CD4-positive, alpha-beta T cell treated with Interleukin-1 beta for 1 hour (primary cell): ENCODE measurements at places on chromosomes 7 and 10.

DNA sequence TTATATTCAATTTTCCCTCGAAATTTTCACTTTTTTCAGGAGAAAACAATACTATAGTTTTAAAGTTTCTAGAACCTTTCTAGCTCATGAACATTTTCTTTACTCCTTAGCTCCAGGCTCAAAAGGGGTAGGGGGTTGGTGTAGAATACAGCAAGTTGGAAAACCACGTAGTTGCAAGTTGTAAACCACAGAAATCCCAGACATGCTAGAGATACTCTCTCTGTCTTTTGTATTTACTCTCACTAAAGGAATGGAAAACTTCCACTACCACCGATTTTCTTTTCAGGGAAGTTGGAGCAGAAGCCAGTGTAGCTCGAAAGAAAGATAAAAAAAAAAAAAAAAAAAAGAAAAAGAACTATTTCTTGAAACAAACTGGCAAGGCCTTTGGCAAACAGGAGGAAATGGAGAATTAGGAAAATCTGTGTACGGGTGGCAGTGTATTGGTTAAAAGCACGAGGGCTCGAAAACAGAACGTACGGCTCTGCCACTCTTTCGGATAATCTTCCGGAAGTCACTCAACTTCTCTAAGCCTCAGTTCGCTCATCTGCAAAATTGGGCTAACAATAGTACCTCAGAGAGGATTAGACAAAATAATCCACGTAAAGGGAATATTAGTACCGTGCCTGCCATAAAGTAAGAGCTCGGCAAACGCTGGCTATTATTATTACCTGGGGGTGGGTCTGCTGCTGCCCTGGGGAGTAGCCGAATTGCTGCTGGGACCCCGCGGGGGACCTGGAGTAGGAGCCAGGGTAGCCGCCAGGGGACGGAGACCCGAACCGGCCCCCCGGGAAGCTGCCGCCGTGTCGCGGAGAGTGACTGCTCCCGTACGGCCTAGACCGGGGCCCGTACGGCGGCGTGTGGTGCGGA lies 628 bp downstream of the MPLKIP start:
- DNase-seq, result no peak

- no peak for DNase-seq
Measured at GRCh38 chr7:56199639-56200038, 83.4 kb upstream of the NUPR2 start.

DNA sequence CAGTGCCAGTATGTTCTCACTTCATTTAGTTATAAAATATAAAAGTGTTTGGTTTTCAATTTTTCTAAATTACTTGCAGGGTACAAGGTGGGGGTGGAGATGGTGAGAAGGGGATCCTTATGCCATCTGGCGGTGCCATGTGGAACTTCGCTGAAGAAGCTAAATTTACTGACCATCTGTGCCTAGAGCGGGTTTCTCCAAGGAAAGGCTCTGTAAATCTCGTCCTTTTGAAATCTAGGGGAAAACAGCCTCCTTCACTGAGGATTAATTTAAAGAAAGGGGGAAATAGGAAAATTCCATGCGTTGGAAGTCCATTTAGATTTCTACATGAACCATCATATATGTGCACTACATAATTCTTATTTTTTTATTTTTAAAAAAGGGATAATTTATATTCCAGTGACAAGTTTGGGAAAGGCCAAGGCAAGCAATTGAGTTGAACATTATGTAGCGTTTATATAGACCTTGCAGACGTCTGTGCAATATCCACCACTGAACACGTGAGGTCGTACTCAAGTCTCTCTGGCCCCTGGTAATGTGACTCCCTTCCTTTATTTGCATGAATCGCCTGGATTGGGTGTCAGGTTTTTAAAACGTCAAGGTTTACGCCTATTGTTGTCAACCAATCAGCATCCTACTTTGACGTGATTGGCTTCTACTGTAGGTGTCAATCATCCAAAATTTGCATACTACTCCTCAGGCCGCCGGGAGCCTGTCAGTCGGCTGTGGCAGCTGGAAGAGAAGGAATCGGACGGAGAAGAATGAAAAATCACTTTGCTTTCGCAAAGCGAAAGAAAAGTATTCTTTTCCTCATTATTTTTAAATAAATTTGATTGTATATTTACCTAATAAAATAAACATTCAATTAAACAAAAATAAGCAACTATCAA lies 297.1 kb upstream of the NFE2L3 start:
- no peak for DNase-seq

GRCh38 chr7:51080622-51081269 lies 235.9 kb downstream of the COBL start:
- no peak for DNase-seq

DNA sequence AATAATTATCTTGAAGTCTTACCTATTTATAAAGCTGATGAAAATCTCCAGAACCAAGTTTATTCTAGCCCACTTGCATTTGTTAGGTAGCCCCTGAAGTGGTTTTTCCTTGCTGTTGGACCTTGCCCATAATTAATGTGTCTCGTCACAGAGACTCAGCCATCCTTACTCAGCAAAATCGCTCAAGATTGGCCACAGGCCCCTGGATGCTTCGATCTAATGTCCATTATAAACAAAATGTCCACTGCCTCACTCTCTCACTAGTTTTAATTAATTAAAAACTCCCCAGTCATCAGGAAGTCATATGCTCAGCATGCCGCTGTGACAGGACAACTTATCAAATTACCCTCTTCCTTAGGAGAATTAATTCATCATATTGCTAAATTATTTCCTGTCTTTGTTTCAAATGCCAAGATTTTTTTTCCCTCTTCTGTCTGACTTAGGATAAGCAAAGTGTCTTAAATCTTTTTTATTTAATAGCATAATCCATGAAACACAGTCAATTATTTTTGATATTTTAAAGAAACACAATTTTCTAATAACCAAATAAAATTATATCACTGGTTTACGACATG lies 126.8 kb upstream of the PCLO start:
- DNase-seq, result no peak
